Large intestine (tissue), 12 donors: ENCODE measurements at places on chromosomes 3 and 15.

- no peaks in the 10 kb centered on the region for H3K36me3 ChIP-seq
- no peaks in the 10 kb centered on the region for H3K27me3 ChIP-seq
- no peaks in the 10 kb centered on the region for H3K4me1 ChIP-seq
- H3K27ac ChIP-seq: no peak overlapping the region
Measured at GRCh38 chr15:63396152-63396928, 14.7 kb upstream of the CA12 start.

DNA sequence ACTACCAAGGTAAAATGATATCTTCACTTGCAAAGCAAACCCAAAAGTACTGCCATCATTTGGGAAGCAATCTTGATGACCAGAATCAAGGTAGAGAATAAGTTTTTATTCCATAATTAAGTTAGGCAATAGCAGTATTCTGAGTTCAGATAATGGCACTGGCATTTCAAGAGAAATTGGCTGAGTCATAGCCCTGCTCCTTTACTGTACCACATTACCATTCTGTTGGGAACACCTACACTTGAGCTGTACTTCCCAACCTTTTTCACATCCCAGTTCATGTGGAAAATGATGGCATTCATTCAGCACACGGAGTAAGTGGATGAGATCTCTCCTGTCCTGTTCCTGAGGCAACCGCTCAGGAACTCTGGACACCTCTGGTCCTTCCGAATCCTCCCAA is 311.6 kb upstream of the TPRG1 start:
- H3K4me1 ChIP-seq: no peaks in the 10 kb centered on the region
- no peaks in the 10 kb centered on the region for H3K36me3 ChIP-seq
- DNase-seq: no peak
- no peaks in the 10 kb centered on the region for H3K27me3 ChIP-seq

DNA sequence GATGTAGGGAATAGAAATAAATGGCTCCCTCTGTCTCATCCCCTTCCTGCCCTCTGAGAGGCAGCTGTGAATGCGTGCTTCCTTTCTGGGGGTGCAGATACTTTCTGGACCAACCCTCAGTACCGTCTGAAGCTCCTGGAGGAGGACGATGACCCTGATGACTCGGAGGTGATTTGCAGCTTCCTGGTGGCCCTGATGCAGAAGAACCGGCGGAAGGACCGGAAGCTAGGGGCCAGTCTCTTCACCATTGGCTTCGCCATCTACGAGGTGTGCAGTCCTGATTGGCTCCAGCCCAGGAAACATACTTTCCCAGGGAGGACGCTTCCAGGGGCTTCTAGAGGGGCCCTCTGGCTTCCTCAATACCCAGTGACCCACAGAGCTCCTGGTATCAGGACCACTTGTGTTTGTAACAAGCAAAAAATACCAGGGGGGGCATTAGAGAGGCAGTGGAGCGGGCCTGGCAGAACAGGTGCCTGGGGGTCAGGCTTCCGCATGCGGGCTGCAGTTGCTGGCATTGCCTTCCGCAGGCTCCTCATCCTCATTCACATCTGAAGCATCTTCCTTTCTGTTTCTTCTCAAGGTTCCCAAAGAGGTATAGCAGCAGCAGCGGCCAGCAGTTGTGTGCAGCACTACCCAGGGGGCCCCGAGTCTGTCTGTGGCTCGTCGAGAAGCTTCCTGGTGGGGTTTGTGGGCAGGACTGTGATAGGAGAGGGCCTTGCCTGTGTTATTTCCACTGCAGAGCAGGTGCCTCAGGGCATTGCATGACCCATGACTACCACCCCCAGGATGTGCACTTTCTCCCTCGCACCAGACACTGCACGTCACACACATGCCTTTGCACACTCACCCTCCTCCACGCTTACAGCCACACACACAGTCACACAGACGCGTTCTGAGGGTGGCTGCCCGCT is 42.5 kb downstream of the CAPN3 start:
- no peak overlapping the region for H3K4me3 ChIP-seq
- DNase-seq: no peak
- peaks cover 41% of the 10 kb centered on the region for H3K36me3 ChIP-seq

DNA sequence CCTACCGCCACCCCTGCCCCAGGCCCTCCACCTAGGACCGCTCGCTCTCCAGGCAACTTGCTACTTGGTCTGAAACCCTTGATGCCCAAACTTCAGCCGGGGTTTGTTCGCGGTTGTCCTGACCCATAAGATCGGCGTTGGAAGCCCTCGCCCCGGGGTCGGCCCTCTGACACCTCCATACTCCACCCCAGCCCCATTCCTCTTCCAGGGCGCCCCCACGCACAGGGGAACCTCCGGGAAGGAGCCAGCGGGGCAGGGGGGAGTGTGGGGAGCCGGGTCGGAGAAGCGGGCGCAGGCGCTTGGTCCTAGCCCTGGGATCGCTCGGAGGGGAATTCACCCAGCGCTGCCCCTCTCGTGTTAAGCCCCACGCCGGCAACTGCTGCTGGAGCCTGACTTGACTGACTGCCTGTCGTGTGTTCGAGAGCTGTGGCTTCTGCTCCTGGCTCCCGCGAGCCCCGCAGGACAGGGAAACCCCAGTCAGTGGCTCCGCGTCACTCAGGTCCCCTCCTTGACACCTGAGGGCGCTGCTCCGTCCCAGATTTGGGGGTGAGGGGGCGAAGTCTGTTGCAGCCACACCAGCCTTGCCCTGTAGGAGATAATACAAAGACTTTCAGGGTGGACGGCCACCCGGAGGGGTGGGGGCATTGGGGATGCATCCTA is 675 bp downstream of the RYR3 start:
- DNase-seq: no peak
- H3K4me3 ChIP-seq: peak overlapping the region; percentile 31
- no peaks in the 10 kb centered on the region for H3K36me3 ChIP-seq

DNA sequence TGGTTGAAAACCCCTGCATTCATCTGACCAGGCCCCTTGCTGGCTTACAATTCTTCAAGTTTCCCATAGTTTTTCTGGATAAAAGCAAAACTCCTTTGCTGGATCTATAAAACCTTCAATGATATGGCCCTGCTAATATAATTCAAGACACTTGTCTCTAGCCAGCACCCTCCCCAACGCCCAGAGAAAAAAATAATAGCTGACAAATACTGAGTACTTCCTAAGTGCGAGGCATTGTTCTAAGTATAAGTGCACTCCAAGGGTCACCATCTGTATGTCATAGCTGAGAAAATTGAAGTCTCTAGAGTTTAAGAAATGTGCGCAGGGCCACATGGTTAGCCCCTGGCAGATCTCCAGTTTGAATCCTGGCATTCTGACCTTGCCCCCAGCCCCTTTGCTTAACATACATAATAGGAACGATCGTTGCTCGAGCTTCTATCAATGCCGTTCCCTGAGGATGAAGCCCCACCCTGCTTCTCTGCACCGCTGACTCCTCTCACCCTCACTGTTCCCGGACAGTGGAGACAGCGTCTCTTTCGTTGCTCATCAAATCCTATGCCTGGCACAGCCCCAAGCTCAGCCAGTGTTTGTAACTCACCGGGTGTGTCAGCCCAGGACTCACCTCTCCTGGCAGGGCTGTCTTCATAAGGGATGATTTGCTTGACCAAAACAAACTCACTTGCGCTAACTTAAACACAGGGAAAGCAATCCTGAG is 377.1 kb upstream of the PROK2 start:
- H3K27ac ChIP-seq: no peak overlapping the region
- no peaks in the 10 kb centered on the region for H3K36me3 ChIP-seq
- H3K4me1 ChIP-seq: no peaks in the 10 kb centered on the region
- DNase-seq: no peak
